NCI-H1092 (cell line): ENCODE measurements at places on chromosomes 11 and 22.

- no peak for DNase-seq
Measured at GRCh38 chr11:86453290-86454030, 78.8 kb downstream of the CCDC81 start.

GRCh38 chr11:125128450-125128849, 17.0 kb upstream of the TMEM218 start:
- DNase-seq, result no peak

DNA sequence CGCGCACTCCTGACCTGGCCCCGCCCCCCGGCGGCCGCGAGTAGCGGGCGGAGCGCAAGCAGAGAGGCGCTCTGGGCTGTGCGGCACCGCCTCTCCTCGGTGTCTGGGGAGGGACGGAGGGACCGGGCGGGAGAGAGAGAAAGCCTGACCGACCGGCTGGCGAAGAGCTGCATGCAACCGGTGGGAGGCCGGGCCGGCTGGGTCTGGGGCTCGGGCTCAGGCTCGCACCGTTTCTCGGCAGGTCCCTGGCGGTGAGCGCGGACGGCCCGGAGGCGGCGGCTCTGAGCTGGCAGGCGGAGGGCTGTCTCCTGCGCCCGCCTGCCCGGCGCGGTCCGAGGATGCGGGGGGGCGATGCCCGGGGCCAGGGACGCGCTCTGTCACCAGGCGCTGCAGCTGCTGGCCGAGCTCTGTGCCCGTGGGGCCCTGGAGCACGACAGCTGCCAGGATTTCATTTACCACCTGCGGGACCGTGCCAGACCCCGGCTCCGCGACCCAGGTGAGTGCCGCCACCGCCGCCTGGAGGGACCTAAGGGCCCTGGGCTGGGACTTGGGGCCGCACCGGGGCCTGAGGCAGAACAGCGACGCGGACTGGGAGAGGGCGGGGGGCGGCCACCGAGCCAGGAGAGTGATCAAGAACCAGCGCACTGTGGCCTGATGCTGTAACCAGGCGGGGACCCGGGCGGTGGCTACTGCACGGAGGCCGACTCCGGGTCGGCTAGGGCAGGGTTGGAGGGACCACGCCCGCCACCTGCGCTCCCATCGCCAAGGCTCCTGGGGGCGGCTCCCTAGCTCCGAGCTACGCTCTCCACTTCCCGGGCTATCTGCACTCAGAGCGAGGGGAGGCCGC, at the start of gene SYT9:
Gene SYT9, plus strand, starts transcription at position 69 of the 847 bp plus-strand sequence. Its CDS starts 283 bp downstream, at position 352.
- no peak for DNase-seq

GRCh38 chr11:1877211-1878136, 14.2 kb downstream of the PRR33 start:
- DNase-seq, result peak; percentile 56

DNA sequence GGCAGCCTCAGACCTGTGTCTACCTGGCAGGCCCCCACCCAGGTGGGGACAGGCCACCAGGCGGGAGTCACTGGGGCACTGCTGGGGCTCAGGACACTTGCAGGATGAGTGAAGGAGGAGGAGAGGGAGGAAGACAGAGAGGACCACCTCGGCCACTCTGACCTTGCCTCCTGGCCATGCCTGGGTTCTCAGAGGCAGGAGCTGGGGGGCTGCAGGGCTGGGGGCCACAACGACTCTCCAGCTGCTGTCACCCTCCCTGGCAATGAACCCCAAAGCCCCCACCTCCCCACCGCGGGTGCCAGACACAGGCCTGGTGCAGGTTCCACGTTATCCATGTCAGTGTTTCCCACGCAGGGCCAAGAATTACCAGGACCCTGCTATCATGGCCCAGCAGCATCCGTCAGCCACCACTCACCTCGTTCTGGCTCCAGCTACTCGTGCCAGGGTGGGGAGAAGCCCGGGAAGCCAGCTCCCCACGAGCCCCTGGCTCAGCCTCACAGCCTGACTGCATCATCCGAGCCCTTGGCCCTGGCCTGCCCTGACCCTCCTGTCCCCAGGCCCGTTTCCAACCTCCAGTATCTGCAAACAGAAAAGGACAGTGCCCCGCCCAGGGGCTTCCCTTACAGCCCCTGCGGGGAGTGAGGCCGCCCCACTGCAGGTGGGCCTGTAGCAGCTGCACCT, 62.4 kb downstream of the BRD1 start:
- DNase-seq, result no peak

GRCh38 chr11:11072067-11072466, 214.2 kb upstream of the ZBED5 start:
- DNase-seq, result no peak

DNA sequence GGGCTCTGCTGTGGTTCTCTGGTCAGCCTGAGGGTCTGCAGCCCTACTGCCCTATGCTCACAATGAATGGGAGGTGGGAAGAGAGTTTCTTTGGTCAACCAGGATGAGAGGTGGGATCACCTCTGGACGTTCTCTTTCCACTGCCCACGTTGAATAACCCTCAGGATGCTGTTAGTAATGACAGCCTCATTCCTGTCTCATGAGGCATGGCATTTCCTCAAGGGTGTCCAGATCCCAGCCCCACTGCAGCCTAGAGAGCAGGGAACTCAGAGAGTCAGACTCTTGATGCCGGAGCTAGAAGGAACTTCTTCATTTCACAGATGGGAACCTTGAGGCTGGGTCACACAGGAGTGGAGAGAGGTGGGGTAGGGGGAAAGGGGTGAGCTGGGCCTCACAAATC, 196.0 kb downstream of the CEP164 start:
- DNase-seq, result no peak
